NCI-H2081 (cell line): ENCODE measurements at places on chromosomes 11 and 22.
A peak's percentile ranks its signal among the peaks of the same experiment; 100 is the strongest.

DNA sequence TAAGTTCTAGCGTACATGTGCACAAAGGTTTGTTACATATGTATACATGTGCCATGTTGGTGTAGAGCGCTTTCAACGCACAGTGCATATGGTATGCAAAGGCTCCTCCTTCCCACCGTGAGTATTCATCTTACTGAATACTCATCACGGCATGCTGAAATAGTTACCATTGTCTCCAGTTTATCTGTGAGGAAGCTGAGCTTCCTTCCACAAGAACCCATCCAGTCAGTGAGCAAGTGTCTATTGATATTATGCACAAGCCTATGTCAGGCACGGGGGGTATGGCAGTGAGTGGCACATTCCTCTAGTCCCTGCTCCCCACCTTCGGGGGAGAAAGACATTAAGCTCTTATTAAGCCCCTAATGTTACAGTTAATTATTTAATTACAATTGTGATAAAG, 28.1 kb downstream of the INSC start:
- no peak for DNase-seq

GRCh38 chr11:74325649-74326645, 14.5 kb upstream of the P4HA3 start:
- DNase-seq: peak; percentile 64

DNA sequence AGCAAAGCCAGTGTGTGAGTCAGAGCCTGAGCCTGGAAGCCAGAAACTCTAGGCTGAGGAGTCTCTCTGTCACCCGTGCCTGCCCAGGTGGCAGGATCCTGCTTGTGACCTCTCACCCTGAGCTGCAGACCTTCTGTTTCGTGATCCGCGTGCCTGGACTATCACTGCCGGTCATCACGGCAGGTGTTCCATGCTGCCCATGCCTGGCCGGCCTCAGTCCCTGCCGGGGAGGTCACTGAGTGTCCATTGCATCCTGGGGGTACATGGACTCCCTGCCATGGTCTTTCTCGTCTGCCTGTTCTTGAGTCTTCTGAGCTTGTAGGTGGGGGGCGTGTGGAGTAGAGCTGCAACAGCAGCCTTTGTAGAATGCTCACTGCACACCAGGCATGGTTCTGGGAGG, 1032.4 kb downstream of the TBC1D22A start:
- no peak for DNase-seq

- no peak for DNase-seq
Observed at GRCh38 chr11:112352907-112353306, 92.2 kb upstream of the PLET1 start.

- no peak for DNase-seq
Observed at GRCh38 chr11:11813288-11813962, 28.3 kb upstream of the USP47 start.

- no peak for DNase-seq
Observed at GRCh38 chr11:26731084-26731456, 9.2 kb upstream of the SLC5A12 start.

- DNase-seq: no peak
Observed at GRCh38 chr11:16632295-16633200, 105.9 kb upstream of the C11orf58 start.

- no peak for DNase-seq
Observed at GRCh38 chr11:11170352-11171084, 182.5 kb downstream of the CSNK2A3 start.

- DNase-seq: peak; percentile 69
Observed at GRCh38 chr11:27183672-27184457, 143.2 kb downstream of the BBOX1 start.

DNA sequence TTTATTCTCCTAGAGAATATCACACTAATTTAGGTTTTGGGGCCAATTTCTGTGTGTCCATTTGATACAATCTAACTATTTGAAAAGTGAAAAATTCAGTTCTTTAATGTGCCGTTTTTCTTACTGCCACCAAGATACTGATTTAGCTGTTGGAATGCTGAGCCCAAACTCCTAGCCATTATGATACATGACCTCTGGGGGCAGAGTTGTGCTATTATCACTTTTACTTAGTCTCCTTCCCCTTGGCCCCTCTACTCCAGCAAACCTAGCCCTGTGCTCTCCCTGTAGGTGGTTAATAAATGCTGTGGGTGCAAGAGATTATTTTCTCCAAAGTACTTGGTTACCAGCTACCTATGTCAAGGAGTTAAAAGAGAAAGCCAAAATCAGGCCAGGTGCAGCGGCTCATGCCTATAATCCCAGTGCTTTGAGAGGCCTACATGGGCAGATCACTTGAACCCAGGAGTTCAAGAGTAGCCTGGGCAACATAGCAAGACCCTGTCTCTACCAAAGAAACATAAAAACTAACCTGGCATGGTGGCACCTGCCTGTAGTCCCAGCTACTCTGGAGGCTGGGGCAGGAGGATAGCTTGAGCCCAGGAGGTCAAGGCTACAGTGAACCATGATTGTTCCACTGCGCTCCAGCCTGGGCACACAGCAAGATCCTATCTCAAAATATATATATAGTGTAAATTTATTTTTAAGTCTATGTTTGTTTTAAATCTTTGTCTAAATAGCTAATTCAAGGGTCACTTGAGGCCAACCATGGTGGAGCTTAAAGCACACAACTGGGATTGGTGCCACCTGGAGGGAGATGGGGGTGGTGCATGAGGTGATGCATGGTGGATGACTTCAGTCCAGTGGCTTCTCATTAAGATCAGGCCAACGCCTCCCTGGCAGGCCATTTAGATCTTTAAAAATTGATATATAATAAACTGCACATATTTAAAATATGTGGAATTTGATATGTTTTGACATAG, 193.2 kb upstream of the PLET1 start:
- DNase-seq: no peak

DNA sequence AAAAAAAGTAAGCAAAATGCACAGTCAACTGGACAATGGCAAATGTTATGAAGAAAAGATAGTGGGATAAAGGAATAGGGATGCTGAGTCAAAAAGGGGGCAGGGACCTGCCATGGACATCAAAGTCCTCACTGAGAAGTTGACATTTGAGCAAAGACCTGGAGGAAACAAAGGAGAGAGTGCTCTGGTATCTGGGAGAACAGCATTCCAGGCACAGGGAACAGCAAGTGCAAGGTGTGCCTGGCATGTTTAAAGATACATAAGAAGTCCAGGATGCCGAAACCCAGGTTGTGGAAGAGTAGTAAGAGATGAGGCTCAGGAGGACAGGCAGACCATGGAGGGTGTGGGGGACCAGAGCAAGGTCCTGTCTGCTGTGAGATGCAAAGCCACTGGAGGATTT, 123.3 kb downstream of the RRAS2 start:
- no peak for DNase-seq

DNA sequence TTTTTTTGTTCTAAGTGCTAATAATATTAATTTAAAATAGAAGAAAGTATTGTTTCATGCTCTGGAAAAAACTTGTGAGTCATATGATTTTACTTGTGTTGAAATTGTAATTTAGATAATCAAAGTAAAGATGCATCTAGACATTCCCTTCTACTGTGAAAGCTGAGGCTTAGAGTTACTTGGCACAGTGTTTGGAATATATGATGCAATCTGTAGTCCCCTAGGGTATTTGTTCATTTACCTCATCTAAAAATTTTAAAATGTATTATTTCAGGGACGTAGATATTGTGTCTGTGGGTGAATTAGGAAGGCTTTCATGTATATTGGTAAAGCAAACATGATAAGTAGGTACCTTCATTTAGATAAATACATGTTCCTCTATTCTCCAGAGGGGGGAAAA, 793.5 kb upstream of the CNTN5 start:
- DNase-seq: peak; percentile 2

DNA sequence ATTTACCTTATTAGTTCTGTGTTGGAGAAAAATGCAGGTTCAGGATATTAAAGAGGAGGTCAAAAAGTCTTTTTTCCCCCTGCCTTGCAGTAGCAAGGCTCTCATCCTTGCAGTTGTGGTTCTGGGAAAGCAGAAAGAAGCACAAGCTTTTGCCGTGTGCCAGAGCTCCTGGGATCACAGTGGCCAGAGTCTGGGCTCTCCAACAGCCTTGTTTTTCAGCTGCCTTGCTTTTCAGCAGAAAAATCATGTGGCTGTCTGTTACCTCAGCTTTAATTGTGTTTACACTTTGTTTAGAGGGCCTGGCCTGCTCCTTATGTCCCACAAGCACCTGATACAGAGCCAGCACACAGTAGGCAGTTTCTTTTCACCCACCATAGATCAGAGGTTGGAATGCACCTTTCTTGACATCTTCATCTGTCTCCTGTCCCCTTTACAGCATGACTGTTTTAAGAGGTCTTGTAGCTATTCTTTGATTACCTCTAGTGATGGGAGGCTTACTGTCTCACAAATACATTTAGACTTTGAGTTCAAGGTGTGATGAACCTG, 67.5 kb downstream of the TEAD1 start:
- no peak for DNase-seq

DNA sequence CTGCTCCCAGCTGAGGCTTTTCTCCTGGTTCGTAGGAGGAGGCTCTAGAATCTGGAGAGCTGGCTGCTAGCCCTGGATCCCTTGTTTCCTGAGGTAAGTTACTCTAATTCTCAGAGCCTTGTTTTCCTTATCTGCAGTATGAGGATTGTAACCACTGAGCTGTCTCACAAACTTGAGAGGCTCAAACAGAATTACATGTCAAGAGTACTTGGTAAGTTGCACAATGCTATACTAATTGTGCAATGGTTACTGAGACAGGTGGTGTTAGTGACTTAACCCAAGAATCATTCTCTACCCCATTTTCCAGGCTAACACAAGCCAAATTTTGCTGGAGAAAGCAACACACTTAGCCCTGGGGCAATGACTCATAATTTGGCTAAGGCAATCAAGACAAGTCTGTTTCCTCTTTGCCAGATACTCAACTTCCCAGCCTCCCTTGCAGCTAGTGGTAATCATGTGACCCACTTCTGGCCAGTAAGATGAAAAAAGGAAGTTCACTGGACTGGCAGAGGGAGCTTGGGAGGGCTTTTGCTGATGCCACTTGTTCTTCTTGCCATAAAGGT, 348.0 kb downstream of the TENM4 start:
- DNase-seq: no peak

- no peak for DNase-seq
Observed at GRCh38 chr11:4203603-4204360, 109.2 kb downstream of the RRM1 start.

DNA sequence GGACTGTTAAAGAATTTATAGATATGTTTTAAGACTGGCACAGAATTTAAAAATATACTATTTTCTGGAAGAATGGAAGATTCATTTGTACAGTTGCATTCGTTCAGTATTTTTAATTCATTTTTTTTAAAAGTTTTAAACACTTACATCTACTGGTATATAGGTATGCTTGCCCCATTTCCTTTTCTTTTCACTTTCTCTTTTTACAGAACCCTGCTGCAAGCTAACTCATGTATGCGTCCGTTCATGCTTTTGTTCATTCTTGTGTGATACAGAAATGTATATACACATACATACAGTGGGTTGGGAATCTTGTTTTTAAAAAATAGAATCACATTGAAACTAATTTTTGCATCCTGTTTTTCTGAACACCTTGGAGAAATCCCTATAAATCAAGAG, 31.0 kb downstream of the PACS1 start:
- DNase-seq: no peak

GRCh38 chr22:29907753-29908515, 25.0 kb downstream of the MTMR3 start:
- DNase-seq: peak; percentile 64

DNA sequence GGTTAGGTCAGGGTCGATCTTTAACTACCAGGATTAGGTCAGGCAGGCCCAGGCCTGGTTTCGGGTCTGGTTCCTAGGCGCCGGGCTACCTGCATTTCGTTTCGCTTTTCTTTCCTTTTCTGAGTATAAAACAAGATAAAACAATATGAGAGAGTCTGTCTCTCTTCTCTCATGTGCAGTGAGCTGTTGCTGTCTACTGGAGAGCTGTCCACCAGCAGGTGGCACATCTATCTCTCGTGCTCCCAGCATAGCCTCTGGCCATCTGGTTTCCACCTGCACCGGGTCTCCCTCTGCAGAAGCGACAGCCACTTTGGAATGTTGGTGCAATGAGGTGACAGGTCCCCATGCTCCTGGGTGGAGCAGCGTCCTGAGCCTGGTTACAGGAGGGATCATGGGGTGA, 27.6 kb downstream of the RIBC2 start:
- peak; percentile 55 for DNase-seq

DNA sequence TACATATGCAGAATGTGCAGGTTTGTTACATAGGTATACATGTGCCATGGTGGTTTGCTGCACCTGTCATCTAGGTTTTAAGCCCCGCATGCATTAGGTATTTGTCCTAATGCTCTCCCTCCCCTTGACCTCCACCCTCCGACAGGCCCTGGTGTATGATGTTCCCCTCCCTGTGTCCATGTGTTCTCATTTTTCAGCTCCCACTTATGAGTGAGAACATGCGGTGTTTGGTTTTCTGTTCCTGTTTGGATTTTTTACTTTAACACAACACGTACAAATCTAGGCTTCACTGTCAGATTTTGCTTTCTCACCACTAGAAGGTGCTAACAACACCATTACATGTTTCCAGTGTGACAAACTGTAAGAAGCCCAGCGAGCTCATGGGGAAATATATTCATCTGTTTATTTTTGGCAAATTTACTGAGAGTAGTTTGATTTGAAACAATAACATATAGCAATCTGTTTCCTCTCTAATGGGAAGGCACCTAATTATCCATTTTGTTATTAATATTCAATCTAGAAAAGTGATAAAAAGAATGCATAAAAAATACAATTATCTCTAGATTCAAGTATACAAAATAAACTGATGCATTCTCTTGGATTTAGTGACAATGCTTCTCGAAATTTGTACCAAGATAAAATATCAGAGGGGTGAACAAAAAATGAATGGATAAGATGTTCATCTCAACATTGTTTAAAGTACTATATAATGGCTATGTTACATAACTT, 23.2 kb upstream of the BIRC3 start:
- DNase-seq: peak; percentile 23

- no peak for DNase-seq
Observed at GRCh38 chr11:130677486-130678153, 229.2 kb downstream of the ADAMTS15 start.

DNA sequence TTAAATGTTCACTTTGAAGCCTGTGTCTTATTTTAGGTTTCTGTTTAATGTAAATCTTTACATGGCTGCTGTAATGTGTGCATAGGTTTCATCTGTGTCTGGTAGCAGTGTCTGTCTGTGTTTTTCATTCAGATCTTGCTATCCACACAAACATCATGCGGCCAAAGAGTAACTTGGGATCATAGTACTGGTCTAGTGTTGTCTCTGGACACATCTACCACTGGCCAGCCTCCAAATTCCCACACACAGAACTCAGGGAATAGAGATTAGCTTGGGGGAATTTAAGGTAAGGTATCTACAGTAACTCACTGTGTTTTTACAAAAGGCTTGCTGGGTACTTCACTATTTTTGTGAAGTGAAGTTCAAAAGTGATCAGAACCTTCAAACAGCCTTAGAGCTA, 32.1 kb upstream of the ZNF143 start:
- no peak for DNase-seq

GRCh38 chr11:38392176-38392575, 1794.1 kb upstream of the RAG2 start:
- DNase-seq: no peak
